ENCODE measurements at places on chromosomes 2 and 18. TPM values are rescaled to one million over a fixed set of nuclear protein-coding genes. Genes with fewer than 3 reads are reported as not detected.
A peak's percentile ranks its signal among the peaks of the same experiment; 100 is the strongest.

Gene DAW1
- 0.61 TPM for total RNA-seq

DNA sequence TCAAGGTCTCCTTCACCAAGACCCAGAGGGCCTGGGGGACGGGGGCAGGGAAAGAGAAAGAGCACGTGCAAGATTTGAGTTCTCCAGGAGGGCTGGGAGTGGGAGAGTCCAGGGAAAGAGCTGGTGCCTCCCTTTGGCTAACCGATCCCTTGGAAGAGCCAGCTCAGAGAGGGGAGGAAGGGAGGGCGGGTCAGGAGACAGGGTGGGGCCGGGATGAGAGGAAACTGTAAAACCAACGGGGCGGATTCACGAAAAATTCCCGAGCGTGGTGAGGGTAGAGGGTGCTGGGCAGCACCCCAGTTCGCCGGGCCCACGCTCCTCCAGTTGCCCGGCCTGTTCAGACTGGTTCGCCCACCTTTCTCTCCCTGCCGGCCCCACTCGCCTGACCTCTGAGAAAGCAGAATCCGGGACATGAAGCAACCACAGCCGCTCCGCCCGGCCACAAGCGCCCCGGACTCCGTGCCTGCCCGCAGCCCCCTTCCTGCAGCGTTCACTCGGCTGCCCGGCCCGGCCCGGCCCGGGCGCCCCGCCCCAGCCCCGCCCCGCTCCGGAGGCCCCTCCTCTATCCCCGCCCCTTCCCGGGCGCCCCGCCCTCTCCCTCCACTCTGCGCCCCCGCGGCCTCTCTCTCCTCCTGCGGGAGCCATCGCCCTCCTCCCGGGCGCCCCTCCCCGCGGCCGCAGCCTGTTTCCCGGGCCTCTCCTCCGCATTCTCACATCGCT, 230.9 kb upstream of the SMAD2 start:
- H3K27me3 ChIP-seq = peaks cover 71% of the 10 kb centered on the region
- peaks cover 28% of the 10 kb centered on the region for H3K4me1 ChIP-seq
- DNase-seq = peak; percentile 78
- H3K27ac ChIP-seq = no peak overlapping the region

GRCh38 chr2:201127570-201127969, 11.6 kb downstream of the CFLAR start:
- peaks cover 65% of the 10 kb centered on the region for H3K4me1 ChIP-seq
- no peaks in the 10 kb centered on the region for H3K36me3 ChIP-seq
- no peak for DNase-seq
- no peaks in the 10 kb centered on the region for H3K27me3 ChIP-seq

- no peak for DNase-seq
- no peak overlapping the region for H3K27ac ChIP-seq
- H3K4me1 ChIP-seq = peaks cover 15% of the 10 kb centered on the region
- peaks cover 75% of the 10 kb centered on the region for H3K36me3 ChIP-seq
- H3K27me3 ChIP-seq = no peaks in the 10 kb centered on the region
Observed at GRCh38 chr2:167411367-167411766, 523.1 kb downstream of the XIRP2 start.

DNA sequence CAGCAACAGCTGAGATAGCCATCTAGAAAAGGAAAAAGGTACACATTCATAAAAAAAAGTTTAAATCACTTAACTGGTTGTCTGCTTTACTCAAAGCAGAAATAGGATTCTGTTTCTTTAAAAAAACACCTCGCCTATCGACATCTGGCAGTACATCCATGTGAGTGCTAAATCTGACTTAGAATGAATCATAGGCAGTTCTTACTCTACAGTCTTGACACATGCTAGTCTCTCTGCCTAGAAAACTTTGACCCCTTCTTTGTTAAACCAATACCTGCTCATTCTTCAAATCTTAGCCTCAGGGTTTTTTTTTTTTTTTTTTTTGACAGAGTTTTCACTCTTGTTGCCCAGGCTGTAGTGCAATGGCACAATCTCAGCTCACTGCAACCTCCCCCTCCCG, 37.1 kb upstream of the GPR75 start:
- H3K27me3 ChIP-seq = no peaks in the 10 kb centered on the region
- no peak overlapping the region for H3K4me3 ChIP-seq
- H3K27ac ChIP-seq = no peak overlapping the region
- H3K4me1 ChIP-seq = no peaks in the 10 kb centered on the region
- H3K36me3 ChIP-seq = peaks cover 72% of the 10 kb centered on the region

Gene DNAH7
- 0.23 TPM for total RNA-seq

- H3K36me3 ChIP-seq = no peaks in the 10 kb centered on the region
- no peak overlapping the region for H3K4me3 ChIP-seq
- no peaks in the 10 kb centered on the region for H3K27me3 ChIP-seq
- peak overlapping the region; percentile 94 for H3K27ac ChIP-seq
Observed at GRCh38 chr2:9256570-9257043, 50.0 kb downstream of the ASAP2 start.

Gene CNDP1
- total RNA-seq = 0.11 TPM

- peak overlapping the region; percentile 51 for H3K27ac ChIP-seq
- no peaks in the 10 kb centered on the region for H3K27me3 ChIP-seq
- no peak for DNase-seq
- H3K4me3 ChIP-seq = no peak overlapping the region
- peaks cover 11% of the 10 kb centered on the region for H3K36me3 ChIP-seq
Observed at GRCh38 chr2:231159306-231159705, 34.5 kb upstream of the HTR2B start.

DNA sequence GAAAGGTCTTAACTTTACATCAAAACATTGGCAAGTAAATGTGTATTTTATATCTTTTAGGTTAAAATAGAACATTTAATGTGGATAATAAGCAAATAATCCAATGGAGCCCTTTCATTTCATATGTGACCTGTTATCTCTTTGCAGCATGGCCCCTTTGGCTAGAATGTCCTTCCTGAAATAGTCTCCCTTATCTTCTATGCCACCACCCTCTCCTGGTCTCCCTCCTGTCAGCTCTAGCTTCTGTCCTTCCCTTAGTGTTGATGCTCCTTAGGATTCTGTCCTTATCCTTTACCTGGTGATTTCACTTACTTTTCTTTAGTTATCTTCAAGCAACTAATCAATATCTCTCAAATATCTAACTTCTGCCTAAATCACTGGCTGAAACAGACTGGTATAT, 87.1 kb upstream of the TFCP2L1 start:
- H3K4me1 ChIP-seq = no peaks in the 10 kb centered on the region
- peaks cover 57% of the 10 kb centered on the region for H3K36me3 ChIP-seq
- no peak overlapping the region for H3K27ac ChIP-seq
- no peaks in the 10 kb centered on the region for H3K27me3 ChIP-seq

Gene ABCG5
- not detected for total RNA-seq

All from WTC11 (cell line).